ENCODE measurements at places on chromosomes 16 and 17.

DNA sequence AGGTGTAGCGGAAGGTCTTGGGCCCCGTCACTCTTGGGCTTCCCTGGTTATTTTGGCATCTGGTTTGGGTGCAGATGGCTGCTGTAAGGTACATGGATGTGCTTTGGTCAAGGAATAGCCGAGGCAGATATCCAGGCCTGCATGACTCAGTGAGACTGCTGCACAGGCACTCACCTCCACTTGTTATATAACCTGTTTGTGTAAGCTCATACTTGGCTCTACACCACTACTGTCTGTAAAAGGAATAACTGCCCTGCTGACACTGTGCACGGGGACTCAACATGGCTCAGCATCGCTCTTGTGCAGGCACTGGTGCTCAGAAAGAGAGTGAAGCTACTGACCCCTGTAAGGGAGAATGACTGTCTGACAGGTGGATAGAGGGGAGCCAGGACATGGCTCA, 42.3 kb upstream of the ARL4D start:
- no peak for DNase-seq

GRCh38 chr17:39660397-39661385, 4.5 kb upstream of the TCAP start:
- no peak for DNase-seq

DNA sequence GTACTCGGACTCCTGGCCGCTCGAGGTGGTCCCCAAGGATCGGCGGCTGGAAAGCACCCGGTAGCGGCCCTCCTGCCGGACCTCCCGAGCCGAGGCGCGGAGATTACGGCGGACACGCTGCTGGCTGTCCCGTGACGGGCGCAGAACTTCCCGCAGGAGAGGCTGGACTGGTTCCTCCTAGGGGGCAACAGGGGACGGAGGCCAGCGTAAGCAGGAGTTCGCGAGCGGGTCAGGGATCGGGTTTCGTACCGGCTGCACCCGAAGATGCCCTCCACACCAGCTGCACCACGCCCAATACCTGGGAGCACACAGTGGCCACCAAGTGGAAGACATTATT, 341 bp downstream of the SLC7A6OS start:
- no peak for DNase-seq

DNA sequence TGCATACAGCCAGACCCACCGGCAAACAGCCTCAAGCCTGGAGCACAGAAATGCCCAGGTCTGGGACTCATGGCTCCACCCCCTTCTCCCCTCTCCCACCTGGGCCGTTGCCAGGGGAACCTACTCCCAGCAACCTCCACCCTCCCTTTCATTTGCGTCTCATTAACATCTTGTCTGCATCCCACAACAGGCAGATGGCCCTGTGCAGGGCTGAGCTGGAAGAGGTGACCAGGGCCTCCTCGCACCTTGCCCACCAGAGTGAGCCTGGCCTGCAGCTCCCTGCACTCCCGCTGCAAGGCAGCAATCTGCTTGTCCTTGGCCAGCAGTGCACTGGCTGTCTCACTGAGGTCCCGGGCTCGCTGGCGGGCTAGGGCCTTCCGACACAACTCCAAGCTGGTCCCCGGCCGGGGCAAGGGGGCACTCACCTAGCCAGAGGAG, 3.3 kb downstream of the TSPOAP1 start:
- DNase-seq: no peak

DNA sequence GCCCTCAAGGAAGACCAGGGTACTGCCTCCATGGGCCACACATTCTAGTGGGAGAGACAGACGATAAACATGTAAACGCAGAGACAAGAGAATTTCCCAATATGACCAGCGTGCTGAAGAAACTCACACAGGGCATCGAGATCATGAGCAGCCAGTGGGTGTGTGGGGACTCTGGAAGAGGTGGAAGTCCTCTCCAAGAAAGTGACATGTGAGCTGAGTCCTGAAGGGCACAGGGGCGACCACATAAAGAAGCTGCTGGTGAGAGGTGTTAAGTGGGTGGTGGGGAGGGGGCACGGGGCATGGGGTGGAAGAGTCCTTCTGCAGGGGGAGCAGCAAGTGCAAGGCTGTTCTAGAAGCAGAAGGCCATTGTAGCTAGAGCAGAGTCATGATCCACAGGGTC, 21.0 kb upstream of the RAP1GAP2 start:
- no peak for DNase-seq

DNA sequence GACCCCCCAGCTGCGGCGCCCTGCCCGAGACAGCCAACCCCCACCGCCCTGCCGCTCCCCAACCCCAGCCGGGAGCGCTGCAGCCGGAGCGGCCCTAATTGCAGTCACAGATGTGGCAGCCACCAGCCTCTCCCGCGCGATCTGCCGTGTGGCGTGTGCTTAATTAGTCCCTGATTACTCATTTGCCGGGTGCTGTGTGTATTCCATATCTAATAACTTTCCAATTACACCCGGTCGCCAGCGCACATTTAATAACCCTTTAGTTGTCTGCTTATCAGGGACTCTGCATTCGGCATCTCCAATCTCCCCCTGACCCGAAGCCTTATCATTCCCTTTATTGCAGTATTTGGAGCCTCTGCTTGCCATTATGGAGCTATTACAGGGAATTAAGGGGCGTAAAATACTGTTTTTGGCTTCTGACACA, 236.7 kb upstream of the CIBAR2 start:
- no peak for DNase-seq

DNA sequence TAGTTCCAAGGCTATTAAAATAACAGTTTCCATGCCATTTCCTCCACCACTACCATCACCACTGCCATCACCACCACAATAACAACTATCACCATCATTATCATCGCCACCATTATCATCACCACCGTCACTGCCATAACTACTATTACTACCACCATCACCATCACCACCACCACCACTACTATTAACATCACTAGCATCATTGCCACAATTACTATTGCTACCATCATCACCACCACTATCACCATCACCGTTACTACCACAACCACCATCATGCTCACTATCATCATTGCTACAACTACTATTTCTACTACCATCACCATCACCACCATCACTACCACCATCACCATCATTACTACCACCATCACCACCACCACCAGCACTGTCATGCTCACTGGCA, 185.9 kb upstream of the MAF start:
- no peak for DNase-seq

GRCh38 chr16:51464996-51465395, 313.9 kb upstream of the SALL1 start:
- peak; percentile 60 for DNase-seq

DNA sequence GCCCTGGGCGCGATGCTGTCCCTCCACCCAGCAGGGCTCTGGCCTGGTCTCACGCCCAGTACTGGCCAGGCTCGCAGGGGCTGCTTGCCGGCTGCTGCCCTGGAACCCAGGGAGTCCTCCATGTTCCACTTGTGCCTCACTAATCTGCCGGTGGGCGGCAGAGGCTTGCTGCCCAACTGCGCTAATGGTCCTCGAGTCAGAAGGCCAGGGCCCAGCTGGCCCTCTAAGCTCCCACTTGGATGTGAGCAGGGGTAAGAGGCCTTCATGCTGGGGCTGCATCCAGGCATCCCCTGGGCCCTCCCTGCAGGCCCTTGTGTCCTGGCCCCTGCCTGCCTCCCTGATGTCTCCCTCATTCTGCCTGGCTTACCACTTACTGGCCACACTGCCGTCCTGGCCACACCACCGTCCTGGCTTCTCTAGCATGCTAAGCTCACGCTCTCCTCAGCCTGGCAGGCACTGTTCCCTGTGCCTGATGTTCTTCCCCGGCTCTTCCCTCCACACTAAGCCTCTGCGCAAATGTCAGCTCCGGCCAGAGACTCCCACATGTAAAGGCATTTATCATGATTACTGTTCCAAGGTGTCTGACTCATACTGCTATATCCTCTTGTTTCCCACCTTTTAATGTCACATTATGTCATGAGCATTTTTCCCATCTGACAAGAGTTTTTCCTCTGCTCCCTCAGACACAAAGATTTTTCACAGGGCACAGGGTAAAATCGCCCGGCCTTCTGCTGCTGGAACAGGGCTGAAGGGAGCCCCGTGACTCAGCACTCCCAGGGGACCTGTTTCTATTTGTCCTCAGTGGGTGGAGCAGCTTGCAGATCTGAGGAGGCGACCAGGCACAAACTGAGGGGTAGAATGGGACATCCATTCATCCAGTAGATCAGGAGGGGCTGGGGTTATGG, 15.9 kb downstream of the B9D1 start:
- peak; percentile 88 for DNase-seq

DNA sequence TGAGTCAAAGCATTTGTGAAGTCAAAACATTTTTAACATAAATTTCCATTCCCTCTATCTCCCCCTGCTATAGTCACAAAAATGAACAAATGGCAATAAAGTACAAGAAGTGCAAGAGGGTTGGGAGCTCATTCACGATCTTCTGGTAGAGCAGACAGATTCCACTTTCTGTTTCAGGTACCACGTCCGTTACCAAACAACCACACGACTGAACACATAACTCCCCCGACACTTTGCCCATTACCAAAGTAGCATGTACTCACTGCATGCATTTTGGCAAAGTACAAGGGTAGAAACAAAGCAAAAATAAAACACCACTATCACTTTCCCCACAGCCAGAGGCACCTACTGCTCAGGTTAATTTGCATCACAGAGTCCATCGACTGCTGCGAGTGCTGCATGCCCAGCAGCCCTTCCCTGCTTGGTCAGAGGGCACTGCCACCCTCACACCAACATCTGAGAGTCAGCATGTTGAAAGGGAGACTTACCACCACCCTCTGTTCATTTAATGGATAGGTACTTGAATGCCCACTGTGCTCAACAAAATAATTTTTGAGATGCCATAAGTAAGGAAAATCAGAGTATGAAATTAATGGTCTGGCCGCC, 150.3 kb upstream of the AXIN2 start:
- DNase-seq: no peak

DNA sequence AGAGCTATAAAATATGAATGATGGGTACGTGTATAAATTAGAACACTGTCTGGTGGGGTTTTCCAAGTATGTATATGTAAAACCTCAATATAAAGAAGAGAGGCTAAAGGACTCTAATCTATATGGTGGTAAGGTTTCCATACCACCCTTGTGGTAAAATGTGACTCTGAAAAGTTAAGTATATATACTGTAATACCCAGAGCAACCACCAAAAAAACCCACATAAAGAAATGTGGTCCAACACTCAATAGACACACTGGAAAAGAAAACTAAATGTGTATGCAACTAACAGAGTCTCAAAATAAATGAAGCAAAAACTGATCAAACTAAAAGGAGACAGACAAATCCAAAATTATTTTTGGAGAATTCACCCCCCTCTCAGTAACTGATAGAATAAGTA, 72.2 kb downstream of the XPO6 start:
- no peak for DNase-seq

GRCh38 chr17:73363442-73364154, 51.8 kb upstream of the CDC42EP4 start:
- no peak for DNase-seq

- DNase-seq: no peak
Observed at GRCh38 chr17:42541041-42541833, 5.2 kb downstream of the NAGLU start.

GRCh38 chr17:43220511-43221125, 7.8 kb downstream of the CCDC200 start:
- no peak for DNase-seq

Data from GM04503 (cell line).